Occipital lobe (tissue), 3 donors: ENCODE measurements at places on chromosomes 7 and 10.

DNA sequence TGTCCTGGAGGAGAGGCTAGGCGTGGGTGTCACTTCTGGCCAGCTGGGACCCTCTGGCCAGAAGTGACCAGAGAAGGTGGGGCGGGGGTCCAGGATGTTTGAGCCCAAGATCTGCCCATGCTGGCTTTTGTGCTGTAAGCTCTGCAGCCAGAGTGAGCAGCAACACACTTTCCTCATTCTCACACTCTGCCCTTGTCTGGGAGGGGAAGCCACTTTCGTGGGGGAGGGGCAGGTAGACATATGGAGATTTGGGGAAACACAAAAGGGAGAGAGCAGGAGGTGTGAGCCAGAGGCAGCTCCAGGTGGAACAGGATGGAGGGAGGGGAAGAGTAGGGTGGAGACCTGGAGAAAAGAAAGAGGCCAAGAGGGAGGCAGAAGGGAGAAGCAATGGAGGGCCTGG lies 31.5 kb upstream of the ADCYAP1R1 start:
- no peak for DNase-seq

GRCh38 chr7:132240821-132241422 lies 335.3 kb downstream of the PLXNA4 start:
- DNase-seq = no peak

DNA sequence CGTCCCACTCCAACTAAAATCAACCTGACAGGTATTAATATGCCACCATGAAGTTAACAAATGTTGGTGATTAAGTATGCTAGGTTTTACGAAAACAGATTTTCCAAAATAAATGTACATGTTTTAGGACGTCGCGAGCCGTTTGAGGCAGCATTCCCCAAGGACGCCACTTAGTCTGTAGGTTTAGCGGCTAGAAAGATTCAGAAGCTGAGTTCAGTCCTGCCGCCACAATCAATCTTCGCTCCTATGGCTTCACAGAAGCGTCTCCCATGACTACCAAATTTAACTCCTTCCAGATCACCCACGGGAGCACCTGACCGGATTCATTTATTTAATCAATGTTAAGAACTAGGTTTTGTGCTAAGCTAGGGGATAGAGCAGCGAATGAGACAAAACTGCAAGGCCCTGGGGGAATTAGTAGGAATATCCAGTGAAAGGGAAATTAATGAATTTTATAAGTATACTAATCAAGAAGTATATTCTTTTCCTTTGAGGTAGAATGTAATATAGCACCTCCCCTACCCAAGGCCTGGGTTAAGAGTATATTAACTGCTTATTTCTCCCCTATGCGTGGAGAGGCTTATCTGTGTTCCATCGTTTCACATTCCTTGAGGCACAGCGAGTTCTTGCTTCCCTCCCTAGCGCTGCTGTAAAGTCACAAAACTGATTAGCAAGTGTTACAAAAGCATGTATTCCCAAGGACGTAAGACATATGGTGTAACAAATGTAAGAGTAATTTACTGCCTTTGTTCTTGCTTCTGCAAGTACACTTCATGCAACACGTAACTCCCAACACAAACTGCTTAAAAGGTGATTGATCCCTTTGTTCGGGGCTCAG lies 994 bp upstream of the CYP51A1 start:
- DNase-seq = peak; percentile 34

- DNase-seq = no peak
These were observed 3.8 kb upstream of the DUSP5 start for GRCh38 chr10:110493832-110494426.

DNA sequence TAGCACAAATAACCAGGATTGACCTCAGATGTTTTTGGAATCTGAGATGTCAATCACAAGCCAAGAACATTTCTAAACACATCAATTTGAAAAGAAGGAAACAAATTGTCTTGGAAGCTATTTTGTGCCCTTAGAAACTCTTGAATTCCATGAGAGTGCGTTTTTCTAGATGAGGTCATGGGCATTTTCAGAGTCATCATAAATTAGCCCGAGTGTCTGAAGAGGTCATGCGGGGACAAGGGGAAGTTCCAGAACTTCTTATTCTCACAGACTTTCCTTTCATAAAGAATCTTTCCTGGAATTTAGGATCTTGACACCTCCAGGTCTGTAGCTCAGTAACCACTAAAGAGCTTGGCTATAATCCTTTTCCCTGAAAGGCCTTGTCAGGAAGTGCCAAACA lies 28.2 kb downstream of the IL2RA start:
- DNase-seq = no peak

DNA sequence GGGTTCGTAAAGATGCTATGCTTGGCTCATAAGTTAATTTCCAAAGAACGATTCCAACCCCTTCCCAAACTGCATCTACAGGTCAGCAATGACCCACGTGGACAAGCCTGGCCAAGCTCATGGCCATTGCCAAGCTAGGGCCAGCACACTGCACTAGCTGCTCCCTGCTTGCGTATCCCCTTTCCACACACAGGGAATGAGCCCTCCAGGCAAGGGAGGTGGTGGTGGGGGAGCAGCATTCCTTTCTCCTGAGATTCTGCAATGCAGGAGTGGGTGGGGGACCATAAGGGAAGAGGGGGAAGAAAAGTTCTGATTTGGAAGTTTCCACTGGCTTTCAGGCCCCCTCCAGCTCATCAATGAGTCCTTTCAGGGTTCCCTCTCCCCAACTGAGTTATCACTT lies 56.0 kb downstream of the SH3PXD2A start:
- DNase-seq = no peak

- no peak for DNase-seq
These were observed 804.4 kb upstream of the CELF2 start for GRCh38 chr10:10213237-10213636.

DNA sequence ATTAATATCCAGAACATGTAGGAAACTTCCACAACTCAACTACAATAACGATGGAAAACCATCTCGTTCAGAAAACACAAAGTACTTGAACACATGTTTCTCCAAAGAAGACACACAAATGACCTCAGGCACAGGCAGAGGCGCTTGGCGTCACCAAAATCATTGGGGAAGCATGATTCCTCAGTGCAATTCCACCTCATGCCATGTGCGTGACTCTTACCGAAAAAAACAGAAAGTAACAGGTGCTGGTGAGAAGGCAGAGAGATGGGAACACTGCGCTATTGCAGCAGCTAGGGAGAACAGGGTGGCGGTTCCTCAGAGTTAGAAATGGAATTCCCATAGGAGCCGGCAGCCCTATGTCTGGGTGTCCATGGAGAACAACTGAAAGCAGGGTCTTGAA lies 390.0 kb downstream of the DNAJB6 start:
- DNase-seq = no peak

DNA sequence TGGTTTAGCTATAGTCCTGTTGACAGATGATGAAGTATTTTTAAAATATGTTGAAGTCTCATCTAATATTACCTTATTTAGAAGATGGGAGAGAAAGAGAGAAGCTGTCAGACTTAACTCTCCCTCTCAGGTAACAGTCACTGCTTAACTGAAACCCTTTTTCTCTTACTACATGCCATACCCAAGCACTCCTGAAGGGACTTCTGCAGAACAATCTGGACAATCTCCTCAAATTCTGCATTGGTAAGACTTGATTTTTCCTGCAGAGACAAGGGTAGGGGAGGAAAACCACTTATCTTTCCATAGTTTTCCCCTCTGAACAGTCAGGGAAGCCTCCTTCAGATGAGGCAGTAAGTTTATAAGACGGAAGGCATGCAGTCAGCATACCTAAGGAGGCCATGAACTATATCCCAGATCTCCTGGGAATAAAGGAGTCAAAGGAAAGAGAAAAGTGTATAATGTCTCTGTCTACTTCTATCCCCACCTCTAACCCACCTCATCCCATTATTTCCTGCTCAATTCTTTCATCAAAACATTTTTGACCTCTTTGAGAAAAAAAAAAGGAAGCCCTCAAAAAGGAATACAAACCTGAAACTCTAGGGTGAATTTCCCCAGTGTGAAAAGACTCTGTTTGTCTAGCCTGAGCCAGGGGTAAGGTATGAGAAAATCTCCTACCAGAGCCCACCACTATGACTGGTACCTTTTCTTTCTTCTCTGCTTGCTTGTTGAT lies 9.4 kb downstream of the ZCWPW1 start:
- no peak for DNase-seq

- DNase-seq = no peak
These were observed 146.2 kb upstream of the MBL2 start for GRCh38 chr10:52918714-52919305.

DNA sequence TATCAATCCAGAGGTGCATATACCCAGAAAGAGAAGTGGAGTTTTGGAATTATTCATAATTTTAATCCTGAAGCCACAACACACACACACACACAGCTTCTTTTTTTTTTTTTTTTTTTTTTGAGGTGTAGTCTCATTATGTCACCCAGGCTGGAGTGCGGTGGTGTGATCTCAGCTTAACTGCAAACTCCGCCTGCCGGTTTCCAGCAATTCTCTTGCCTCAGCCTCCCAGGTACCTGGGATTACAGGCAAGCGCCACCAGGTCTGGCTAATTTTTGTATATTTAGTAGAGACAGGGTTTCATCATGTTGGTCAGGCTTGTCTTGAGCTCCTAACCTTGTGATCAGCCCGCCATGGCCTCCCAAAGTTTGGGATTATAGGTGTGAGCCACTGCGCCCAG lies 35.4 kb downstream of the TET1 start:
- no peak for DNase-seq

- no peak for DNase-seq
These were observed 381.1 kb downstream of the SDK1 start for GRCh38 chr7:3682028-3682710.

- DNase-seq = no peak
These were observed 103.6 kb downstream of the ARHGAP22 start for GRCh38 chr10:48501226-48501625.

DNA sequence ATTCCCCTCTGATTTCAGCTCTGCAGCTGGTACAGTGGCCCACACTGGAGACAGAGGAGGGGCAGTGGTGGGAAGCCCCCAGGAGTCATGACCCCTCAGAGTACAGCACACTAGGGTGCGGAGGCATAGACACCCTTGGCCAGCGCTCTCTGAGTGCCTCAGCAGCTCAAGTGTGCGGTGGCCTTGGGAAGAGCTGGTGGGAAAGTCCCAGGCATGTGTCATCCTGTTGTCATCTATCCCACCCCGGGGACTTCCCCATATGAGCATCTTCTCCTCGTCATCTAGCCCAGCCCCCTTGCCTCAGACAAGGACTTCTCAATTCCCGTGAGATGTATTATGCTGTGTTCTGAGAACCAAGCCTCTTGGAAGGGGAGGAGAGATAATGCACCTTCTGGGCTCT lies 15.6 kb upstream of the PPIF start:
- no peak for DNase-seq
